ENCODE measurements at places on chromosomes 16 and 17.

GRCh38 chr16:78504401-78504851, 405.0 kb downstream of the WWOX start:
- no peak for DNase-seq

DNA sequence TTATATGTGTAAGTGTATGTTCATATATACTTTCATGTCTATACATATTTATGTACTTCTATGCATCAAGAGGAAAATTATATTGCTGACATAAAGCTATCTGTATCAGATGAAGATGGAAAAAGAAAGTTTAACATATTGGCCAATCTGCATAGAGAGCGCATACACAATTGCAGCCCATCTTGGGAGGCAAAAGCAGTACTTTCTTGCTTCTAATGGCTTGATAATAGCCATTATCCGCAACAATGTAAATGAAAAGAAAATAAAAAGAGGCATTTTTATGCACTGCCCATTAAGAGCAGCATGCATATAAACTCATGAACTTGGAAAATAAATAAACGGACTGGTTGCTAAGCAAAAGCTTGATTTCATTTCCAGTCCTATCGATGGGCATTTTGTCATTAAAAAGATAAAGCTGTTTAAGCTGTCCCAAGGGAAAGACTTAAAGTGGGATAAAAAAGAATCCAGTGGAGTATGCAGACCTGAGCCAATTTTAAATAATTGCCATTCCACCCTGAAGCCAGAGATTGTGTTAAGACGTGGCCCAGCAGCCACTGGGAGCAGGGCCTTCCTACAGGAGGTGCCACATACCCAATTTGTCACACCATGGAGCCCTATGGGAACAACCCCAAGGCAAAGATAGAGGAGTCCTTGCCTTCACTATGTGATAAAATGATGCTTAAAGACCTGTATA, 183.6 kb upstream of the CDH11 start:
- DNase-seq: no peak

GRCh38 chr16:57444711-57445110, 2.5 kb downstream of the CIAPIN1 start:
- DNase-seq: no peak

DNA sequence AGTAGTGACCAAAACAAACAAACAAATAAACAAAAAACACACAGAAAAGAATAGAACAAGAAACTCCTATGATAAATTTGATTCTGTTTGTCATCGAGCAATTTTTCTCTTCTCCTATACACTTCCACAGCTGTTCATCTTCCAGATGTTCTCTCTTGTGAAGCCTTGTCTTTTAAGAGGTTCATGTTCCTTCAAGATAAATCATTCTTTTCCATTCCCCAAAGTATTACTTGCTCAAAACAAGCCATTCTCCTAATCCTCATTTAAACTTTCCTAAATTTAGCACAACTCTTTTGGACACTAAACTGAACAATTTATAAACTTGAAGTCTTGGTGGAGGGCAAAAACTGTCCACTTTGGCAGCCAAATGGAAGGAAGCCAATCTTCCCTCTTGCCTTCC, 103.3 kb downstream of the ABCA8 start:
- DNase-seq: no peak

GRCh38 chr17:7806587-7806986, 27.4 kb upstream of the KDM6B start:
- DNase-seq: no peak

DNA sequence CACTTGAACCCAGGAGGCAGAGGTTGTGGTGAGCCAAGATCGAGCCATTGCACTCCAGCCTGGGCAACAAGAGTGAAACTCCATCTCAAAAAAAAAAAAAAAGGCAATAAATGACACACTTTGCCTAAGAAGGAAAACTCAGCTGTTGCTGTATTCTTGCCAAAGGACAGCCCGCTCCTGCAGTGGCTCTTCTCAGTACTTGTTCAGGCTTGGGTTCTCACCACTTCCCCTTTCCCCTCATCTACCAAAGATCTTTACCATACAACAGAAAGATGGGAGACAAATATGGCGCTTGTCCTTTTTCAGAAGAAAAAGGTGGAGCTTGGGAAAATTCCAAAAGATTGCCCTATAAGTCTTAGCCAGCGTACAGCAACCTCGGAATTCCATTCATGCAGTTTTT, 58.5 kb downstream of the MYH13 start:
- no peak for DNase-seq

- DNase-seq: no peak
Observed at GRCh38 chr17:62321451-62321850, 58.9 kb upstream of the EFCAB3 start.

- DNase-seq: no peak
Observed at GRCh38 chr16:240559-240958, 5.9 kb downstream of the FAM234A start.

- DNase-seq: no peak
Observed at GRCh38 chr16:56191835-56192634, 746 bp downstream of the GNAO1 start.

DNA sequence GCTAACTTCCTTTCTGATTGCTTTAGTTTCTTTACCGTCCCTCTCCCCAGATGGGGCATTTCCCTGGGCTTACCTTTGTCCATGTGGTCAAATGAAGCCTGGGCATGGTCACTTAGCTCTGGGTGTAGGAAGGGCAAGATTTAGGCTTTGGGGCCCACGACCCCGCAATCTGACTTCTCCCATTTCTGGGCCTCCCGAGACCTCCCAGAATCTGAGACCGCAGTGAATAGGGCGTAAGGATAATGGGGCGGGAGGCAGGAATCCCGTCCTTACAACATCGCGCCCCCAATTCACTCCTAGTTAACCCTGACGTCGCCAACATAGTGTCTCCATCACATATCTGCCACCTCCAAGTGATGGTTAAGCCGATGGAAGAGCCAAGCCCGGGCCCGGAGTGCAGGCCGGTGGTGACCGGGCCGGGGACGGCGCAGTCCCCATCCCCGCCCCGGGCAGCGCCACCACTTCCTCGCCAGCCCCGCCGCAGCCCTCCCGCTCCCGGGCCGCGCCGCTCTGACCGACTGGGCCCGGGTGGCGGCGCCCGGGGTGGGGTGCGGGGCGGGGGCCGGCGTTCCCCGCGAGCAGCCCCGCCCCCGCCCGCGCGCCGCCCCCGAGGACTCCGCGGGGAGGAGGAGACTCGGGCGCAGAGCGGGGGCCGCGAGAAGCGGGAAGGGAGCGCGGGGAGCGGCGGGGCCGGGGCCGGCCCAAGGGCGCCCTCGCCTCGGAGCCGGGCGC, at the start of gene RHBDL3:
TSS of gene RHBDL3 (plus strand) at position 641 of the 732 bp plus-strand sequence. CDS start 358 bp downstream, outside the sequence.
- no peak for DNase-seq

GRCh38 chr17:29158488-29159275, 21.5 kb downstream of the MYO18A start:
- DNase-seq: no peak

DNA sequence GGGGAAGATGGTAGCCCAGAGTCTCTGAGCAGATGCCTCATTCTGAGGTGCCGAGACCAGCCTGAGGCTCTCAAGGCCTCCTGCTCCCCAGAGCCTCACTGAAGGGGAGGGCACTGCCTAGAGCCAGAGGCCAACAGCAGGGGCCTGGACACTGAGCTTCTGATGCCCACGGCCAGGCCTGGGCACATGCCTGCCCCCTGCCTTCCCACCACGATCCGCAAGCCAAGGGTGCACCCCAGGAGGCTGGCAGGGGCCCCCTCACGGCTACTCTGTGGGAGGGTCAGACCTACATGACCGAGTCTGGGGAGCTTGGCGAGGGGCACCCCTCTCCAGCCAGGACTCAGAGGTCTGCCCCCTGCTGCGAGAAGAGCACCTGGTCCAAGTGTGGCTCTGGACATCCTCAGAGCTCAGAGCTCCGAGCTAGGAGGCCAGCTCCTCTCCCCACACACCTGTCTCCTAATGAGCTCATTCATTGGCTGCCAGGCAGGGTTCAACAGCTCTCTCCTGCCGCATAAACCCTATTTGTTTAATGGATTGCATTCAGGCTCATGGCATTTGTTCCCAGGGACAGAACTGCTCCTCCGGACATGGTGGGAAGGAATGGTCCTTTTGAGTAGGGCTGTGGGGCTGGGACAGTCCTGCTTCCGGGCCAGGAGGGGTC, 13.9 kb downstream of the OTOP3 start:
- no peak for DNase-seq

- DNase-seq: no peak
Observed at GRCh38 chr16:82146957-82147356, 23.1 kb downstream of the MPHOSPH6 start.

- DNase-seq: no peak
Observed at GRCh38 chr16:86398622-86399021, 111.7 kb upstream of the FOXF1 start.

DNA sequence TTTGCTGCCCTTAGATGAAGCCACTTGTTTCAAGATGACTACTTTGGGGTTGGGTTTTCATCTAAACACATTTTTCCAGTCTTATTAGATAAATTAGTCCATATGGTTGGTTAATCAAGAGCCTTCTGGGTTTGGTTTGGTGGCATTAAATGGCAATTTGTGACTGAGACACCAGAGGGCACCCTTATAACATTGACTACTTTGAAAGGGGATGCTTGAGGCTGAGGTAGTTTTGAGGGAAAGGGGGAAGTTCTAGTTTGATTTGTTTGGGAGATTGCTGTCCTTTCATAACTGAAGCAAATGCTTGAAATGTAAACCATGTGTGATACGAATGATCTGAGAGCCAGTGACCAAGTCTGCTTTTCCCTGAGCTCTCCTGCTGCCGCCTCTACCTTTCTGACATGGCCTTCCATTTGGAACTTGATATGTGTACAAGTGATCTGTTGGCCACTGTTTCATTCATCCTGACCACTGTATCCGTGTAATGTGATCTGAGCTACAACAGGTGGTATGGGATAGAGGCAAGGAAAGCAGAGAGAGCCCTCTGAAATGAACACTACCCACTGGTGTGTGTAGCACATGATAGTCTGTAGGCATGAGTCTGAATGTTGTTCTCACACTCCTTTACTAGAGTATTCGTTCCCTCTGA, 5.8 kb upstream of the RARA start:
- DNase-seq: peak; percentile 77

- no peak for DNase-seq
Observed at GRCh38 chr16:30659507-30660423, 1.5 kb downstream of the FBRS start.

GRCh38 chr17:19338031-19338990, 24.2 kb downstream of the B9D1 start:
- DNase-seq: no peak

- DNase-seq: no peak
Observed at GRCh38 chr17:51006601-51007000, 114.1 kb downstream of the SPAG9 start.

GRCh38 chr17:4636474-4637100, 4.9 kb downstream of the ALOX15 start:
- no peak for DNase-seq

DNA sequence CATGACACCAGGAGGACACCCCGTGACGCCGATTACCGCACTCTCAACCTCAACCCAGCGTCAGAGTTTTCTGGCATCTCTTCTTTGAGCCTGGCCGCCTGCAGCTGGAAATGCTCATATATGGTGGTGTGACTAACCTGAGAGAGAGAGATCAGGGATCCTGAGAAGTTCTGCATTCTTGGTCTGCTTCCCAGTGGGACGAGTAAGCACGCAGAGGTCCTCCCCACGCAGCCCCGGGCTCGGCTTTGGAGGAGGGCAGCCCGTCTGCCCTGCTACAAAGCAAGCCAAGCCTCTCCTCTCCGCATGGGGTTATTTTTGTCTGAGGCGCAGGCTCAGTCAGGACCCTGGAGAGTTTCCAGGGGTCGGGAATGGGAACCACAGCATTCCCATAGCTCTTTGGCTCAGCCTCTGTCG, 16.5 kb downstream of the CRISPLD2 start:
- no peak for DNase-seq

DNA sequence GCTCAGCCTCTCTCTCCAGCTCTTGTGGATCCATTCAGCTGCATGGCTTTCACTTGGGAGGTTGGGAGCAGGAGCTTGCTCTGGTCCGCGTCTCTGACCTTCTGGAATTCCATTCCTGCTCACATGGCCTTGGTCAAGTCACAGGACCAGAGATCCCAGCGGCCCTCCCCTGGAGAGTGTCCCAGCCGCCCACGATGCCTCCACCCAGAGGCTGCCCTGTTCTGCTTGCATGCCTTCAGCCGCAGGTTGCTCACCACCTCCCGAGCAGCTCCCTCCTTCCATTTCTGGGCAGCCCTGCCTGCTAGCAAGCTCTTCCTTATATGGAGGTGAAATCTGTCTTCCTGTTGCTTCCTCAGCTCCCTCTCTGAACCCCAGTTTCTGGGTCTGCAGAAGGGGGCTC, 32.6 kb downstream of the RAI1 start:
- DNase-seq: no peak

- DNase-seq: no peak
Observed at GRCh38 chr16:24537474-24538337, 1.7 kb upstream of the RBBP6 start.

- no peak for DNase-seq
Observed at GRCh38 chr17:82884970-82885353, 45.1 kb upstream of the ZNF750 start.

GRCh38 chr17:14061666-14062560, 7.4 kb upstream of the COX10 start:
- no peak for DNase-seq

- no peak for DNase-seq
Observed at GRCh38 chr17:58412961-58413586, 4.3 kb downstream of the RNF43 start.

DNA sequence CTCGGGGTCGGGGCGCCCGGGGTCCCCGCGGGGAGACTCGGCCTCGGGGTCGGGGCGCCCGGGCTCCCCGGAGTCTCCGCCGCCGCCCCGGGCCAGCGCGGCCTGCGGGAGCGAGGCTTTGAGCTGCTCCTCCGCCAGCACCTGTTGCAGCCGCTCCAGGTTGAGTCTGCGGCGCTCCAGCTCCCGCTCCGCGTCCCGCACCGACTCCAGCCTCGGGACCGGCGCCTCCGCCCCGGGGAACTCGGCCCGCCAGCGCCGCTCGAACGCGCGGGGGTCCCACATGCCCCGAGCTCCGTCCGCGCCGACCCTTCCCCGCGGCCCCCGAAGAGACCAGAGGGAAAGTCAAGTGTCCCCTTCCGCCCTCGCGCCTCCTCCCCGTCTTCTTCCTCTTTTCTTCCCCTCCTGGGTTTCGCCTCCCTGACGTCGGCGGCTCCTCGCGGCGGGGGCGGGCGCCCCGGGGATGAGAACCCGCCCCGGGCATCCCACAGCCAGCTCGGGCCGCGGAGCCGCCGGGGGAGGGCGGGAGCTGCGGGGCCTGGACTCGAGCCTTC, 40.8 kb upstream of the BHLHA9 start:
- DNase-seq: no peak

DNA sequence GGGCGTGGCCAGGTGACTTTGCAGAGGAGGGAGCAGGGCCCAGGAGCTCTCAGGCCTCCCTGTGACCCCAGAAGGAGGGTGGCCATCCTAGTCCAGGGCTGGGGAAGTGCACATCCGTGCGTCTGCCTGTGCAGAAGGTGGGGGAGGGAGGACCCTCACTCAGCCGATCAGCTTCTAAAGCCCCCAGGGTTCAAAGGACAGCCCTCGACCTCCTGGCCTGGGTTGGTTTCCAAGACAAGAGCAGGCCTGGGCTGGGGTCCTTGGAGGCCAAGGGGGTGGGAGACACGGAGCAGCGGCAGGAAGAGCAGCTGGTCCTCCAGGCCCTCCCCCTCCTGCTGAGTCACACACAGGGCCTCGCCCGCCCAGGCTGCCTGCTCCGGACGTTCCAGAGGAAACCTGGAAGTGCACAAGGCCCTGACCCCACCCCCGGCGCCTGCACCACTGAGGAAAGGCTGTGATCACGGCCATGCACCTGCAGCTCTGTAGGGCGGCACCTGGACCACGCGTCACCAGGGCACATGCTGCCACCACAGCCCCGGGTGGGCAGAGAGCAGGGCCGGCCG, 67.1 kb upstream of the ZNF469 start:
- DNase-seq: no peak

- DNase-seq: peak; percentile 76
Observed at GRCh38 chr16:30409125-30410060, 2.0 kb downstream of the ZNF771 start.

GRCh38 chr16:79261481-79261940, 339.0 kb downstream of the MAF start:
- DNase-seq: no peak

All from DMS 273 treated with DMSO at 0.1 percent for 48 hours (cell line).